ENCODE measurements at places on chromosomes 3 and 15. TPM values are rescaled to one million over a fixed set of nuclear protein-coding genes. Genes with fewer than 3 reads are reported as not detected.

Gene MESP2
- total RNA-seq, result 0.15 TPM

Gene TAGLN3
- 0.56 TPM for total RNA-seq

Gene GP5
- 1.4 TPM for total RNA-seq

Gene CDHR4
- not detected for total RNA-seq

DNA sequence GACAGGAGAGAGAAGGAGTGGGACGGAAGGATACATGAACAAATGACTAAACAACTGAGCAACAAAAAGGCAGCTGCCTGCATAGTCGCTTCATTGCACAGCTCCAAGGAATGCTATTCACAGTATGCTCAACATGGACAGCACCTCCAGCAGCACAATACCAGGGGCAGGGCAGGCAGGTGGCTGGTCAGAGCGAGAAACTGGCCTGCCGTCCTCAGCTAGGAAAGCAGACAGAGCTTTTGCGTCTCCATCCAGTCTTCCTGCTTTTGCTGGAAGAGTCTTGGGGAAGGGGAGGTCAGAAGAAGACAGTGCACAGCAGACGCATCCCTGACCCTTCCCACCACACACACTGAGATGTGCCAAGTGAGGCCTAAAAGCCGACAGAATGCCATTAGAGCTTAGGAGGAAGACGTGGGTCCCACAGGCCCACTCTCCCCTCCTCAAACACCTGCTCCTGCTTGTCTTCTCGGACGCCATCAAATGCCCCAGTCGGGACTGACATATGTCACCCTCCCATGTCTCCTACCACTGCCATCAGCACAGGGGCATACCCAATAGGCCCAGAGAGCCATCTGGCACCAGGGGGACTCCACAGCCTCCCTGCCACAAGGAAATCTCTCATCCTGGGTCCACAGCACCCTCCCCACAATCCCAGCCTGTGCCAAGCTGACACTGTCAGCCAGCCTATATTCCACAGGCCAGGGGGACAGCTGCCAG lies 3.9 kb downstream of the RAB6B start:
- no peak for ATAC-seq

DNA sequence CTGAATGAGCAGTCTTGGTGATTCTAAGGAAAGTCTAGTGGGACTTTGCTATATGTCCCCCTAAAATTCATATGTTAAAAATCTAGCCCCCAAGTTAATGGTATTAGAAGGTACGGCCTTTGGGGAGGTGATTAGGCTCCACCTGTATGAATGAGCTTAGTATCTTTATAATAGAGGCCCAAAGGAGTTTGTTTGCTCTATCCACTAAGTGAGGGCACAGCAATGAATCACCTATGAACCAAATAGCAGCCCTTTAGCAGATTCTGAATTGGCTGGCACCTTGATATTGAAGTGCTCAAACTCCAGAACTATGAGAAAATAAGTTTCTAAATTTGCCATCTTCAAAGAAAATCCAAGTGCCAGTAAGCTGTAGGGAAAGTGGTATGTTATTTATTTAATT lies 187.9 kb downstream of the SUCNR1 start:
- ATAC-seq, result no peak

- no peak for ATAC-seq
Measured at GRCh38 chr3:98596541-98597500, 3.4 kb upstream of the CPOX start.

- ATAC-seq, result no peak
Measured at GRCh38 chr3:87491843-87492242, 215.5 kb upstream of the POU1F1 start.

GRCh38 chr3:56988458-56989168 lies 71.9 kb upstream of the SPATA12 start:
- peak; percentile 63 for ATAC-seq

DNA sequence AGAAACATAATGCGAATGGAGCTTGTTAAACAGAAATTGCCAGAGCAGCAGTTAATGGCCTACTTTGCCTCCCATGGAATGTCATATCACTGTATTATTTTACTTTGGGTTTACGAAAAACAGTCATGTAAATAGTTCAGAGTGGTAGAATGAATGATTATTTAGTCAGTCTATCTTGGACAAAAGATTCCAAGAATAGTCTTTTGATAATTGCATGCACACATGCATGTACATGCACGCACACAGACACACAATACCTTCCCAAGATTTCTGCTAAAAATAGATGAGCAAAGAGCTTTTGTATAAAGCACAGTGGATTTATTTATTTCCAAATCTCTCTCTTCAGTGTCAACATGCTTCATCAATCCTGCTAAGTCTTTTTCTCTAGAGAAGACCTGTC lies 800.7 kb downstream of the DIPK2A start:
- ATAC-seq, result no peak

DNA sequence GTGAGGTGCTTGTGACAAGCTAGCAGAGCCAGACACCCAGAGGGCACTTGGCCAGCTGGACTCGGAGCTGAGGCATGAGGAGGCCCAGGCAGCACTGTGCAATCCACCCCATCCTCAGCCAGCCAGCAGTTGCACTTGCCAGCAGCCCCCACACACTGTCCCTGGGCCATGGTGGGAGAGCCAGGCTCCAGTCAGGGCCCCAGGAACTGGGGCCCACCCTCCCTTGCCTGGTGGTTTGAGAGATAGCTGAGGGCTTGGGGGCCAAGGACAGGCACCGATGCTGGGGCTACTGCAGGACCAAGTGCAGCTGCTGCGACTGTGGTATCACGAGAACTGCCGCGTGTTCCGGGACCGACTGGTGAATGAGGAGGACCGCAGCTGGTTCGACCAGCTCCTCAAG lies 63.5 kb downstream of the DNAH1 start:
- ATAC-seq, result no peak

GRCh38 chr15:99556011-99556410 lies 9.8 kb upstream of the MEF2A start:
- no peak for ATAC-seq

DNA sequence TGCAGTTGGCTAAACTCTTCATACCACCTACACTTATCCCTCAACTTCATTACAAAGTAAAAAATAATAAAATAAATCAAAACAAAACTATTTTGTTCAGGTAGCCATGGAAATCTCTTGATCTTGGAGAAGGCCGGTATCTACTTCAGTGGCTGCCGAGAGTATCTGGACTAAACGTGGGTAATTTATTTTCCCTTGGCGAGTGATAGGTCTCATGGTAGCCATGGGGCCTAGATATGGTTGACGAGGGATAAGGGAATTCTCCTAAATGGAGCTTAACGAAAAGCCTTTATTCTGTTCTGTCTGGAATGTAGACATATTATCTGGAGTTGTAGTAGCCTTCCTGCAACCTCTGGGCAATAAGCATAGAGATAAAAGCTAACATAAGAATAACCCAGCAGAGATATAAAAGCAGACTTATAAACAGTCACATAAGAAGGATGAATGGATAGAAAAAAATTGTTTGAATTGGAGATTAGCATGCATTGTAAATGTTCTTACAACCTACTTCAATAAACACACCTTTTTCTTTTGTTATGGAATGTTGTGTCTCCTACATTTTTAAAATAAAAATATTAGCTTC lies 281.3 kb upstream of the ARRDC4 start:
- ATAC-seq, result no peak

DNA sequence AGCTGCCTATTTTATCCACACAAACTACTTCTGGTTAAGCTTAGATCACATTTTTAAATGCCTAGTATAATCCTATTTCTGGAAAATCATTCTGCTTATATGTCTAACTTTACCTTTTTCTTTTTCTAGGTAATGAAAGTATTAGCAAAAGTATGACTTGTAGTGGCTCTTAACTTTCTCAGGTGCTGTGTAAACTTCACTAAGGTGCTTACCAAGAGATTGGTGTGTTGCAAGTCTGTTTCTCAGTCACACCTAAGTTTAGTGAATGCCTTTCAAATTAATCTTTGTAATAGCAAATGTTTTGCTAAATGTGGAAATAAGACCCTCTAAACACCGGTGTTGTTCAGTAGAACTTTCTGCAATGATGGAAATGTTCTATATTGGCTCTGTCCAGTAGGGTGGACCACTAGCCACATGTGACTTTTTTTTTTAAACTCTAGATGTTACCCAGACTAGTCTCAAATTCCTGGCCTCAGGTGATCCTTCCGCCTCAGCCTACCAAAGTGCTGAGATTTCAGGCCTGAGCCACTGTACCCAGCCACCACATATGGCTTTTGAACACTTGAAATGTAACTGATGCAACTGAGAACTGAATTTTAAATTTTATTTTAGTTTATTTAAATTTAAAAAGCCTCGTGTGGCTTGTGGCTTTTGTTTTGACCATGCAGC lies 22.0 kb downstream of the ARL13B start:
- ATAC-seq, result no peak
